RKO (cell line): ENCODE measurements at places on chromosomes 6 and 20.

DNA sequence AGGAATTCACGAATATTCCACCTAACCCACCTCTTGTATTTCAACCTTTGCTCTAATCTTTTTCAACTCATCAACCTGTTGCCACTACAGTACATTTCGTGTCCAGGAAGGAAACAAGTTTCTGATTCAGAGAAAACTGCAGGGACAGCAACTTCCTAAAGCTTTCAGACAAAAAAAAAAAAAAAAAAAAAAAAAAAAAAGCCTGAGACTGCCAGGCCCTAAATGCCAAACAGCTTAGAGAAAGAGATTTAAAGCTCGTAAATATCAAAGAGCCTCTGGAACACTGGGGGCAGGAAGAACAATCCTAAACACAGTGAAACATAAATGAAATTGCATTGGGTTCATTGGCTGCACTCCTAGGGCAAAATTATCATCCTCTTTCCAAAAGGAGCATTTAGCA lies 411.2 kb upstream of the SPTLC3 start:
- no peak for DNase-seq

DNA sequence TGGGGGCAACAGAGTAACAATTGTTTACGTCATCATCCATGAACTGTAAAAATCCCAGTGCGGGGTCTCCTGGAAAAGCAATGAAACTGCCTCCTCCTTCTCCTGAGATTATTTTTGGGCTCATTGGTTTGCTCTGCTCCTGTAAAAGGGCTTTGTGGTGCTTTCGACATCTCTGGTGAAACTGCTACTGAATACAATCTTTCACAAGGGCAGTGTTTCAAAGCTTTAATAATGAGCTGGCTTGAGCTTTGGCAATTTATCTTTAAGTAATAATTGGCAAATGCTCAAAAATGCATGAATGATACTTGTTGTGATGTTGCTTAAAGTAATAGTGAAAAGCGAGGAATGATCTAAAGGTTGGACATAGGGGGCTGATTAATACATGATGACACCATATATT lies 43.5 kb upstream of the ENPP1 start:
- DNase-seq, result no peak

- DNase-seq, result no peak
These were observed 21.8 kb downstream of the NPEPL1 start for GRCh38 chr20:58714340-58714922.

DNA sequence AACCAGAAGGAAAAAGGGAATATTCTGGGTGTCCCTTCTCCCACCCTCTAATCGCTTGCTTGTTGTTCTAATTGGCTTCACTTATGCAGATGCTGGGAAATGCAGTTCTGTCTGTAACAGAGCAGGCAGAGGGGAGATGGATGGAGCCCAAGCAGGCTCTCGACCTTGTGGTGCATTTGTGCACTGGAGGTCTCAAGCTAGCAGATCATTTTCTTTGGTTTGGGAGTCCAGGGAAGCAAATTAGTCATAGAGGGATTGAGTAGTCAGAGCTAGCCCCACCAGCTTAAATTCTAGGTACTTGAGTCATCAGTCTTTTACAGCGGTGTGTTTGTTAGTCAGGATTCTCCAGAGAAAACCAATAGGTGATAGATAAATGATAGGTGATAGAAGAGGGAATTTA lies 234.7 kb upstream of the ECI2 start:
- DNase-seq, result peak; percentile 76

- DNase-seq, result peak; percentile 83
These were observed 780 bp downstream of the ZCCHC3 start for GRCh38 chr20:297925-298775.

GRCh38 chr6:99270826-99271225 lies 78.6 kb downstream of the FAXC start:
- DNase-seq, result no peak

GRCh38 chr6:142413111-142413510 lies 111.3 kb downstream of the ADGRG6 start:
- DNase-seq, result no peak
